Activated CD4-positive, CD25-positive, alpha-beta regulatory T cell (primary cell): ENCODE measurements at places on chromosomes 5 and 9.

- no peak for DNase-seq
Observed at GRCh38 chr5:5418006-5418405, 4.5 kb upstream of the ICE1 start.

- no peak for DNase-seq
Observed at GRCh38 chr9:35679766-35680330, 6.1 kb downstream of the CA9 start.

GRCh38 chr5:57836921-57837320, 354.3 kb upstream of the ACTBL2 start:
- no peak for DNase-seq

DNA sequence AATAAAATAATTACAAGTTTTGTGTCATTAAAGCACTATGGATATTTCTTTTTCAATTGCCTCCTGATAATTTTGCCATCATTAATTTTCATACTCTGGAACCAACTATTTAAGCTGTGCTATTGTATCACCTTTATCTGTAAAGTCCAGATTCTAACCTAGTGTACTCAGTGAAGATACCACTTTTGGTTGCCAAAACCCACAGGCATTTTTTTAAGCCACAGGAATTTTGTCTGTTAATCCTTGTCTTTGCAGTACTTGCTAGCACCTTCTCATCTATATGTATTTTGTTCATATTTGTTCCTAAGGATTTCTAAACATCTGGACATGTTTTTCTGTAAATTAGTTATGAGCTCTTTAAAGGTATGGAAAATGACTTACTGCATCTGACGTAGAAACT, 481.4 kb upstream of the DAB2 start:
- no peak for DNase-seq
